ENCODE measurements at places on chromosomes 5 and 9.

GRCh38 chr5:73008831-73009230 lies 53.0 kb downstream of the FCHO2 start:
- DNase-seq = no peak

DNA sequence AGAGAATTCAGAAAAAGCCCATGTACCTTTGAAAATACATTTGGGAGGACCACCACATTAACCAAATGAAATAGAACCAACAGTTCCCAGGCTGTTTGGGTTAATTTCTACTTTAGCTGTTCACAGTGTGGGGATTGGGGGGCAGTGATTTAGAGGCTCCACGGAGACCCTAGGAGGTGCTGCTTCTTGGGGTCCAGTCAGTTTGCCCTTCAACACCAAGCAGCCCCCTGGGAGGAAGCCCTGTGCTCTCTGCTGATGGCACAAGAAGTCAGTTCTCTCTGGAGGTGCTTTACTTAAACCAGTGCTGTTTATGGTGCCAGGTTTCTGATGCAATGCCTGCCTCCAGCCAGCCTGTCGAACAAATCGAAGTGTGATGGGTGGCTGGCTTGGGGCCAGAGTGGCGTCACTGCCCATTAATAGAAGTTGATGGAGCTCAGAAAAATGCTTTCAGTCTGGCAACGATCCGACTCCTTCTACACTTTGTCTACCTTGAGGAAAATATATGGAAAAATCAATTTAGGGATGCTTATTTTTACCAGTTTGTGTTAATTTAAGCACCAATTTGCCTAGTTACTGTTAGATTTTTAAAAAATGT lies 134.0 kb downstream of the SNX18 start:
- no peak for DNase-seq

- DNase-seq = no peak
These were observed 68.1 kb downstream of the FBXW11 start for GRCh38 chr5:171938358-171938757.

- DNase-seq = no peak
These were observed 85.4 kb upstream of the NR4A3 start for GRCh38 chr9:99736291-99736690.

DNA sequence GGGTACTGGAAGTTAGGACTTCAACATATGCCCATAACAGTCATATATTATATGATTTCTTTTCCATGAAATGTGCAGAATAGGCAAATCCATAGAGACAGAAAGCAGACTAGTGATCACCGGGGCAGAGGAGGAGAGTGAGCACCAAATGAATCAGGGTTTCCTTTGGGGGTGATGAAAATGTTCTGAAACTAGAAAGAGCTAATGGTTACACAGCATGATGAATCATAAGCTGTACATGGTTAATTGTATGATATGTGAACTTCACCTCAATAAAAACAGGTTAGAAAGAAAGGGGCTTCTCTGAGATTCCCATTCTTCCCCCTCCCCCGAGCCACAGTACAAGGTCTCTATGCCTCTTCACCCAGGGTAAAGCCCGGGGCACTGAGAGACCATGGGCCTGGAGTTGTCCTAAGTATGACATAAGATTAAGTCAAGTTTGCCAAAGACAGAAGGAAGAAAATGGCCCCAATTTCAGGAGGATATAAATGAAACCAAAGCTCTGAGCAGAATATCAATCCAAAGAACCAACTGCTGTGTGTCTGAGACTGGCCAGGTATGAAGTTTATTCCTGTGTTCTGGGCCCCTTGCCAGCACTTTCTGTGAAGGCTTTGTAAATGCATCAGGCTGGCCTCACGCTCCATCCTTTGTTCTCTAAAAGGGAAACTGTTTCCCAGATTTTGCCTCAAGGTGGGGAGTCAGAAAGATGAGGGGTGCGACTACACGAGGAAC lies 243.8 kb downstream of the CDK5RAP2 start:
- DNase-seq = no peak

DNA sequence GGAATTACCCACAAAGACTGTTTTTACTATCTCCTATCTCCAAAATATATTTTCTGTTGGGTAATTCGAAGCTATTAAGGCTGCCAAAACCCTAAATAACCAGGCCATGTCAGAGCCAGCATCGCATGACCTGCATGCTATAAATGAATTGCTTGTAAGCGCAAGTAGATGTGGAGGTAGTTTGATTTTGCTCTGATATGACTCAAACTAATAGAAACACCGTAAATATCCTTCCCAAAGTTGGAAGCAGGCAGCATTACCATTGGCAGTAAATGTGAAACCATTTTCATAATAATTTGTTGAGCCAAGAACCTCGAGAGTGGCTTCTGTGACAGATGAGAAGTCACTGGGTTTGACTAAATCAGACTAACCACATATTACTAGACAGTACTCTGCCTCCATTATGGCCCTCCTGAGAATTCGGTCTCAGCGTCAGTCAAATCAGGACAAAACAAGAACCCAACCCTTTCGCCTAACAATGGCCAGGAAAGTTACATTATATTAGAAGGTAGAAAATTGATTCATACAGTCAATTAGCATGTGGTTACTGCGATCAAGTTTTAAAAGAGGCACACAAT lies 289.8 kb downstream of the SPOCK1 start:
- DNase-seq = no peak
